ENCODE measurements at places on chromosomes 7 and 10. TPM values are rescaled to one million over a fixed set of nuclear protein-coding genes. Genes with fewer than 3 reads are reported as not detected.
A peak's percentile ranks its signal among the peaks of the same experiment; 100 is the strongest.

The C10orf53 gene
- not detected for total RNA-seq

The MKI67 gene
- 110 TPM for total RNA-seq

The GARS1 gene
- total RNA-seq: 86.5 TPM

The PDAP1 gene
- total RNA-seq: 159 TPM

The SLC16A9 gene
- total RNA-seq: 19.3 TPM

The PPP1R17 gene
- not detected for total RNA-seq

The MBLAC1 gene
- 1.3 TPM for total RNA-seq

GRCh38 chr10:121514141-121514865, 83.9 kb downstream of the FGFR2 start:
- no peak overlapping the region for H3K27ac ChIP-seq
- DNase-seq: no peak
- no peaks in the 10 kb centered on the region for H3K27me3 ChIP-seq
- H3K36me3 ChIP-seq: peaks cover 70% of the 10 kb centered on the region

DNA sequence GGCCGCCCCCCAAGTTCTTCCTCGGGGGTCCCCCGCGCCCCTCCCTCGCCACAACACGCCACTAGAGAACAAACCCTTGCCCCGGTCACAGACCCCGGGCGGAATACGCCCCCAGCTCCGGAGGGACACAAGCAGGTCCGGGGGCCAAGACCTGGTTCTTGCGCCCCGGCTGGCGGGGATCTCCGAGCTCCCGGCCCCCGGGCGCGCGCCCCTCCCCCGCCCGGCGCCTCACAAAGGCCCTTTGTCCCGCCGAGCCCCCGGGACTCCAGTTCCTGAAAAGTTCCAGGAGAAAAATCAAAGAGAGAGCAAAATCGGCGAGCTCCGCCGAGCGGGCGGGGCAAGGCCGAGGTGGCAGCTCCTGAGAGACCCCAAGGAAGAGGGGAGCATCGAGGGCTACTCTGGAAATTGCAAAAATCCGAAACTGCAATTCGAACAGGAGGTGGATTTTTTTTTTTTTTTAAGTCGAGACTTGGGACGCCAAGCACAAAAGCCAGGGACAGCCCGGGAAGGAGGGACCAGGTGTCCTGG, 4.0 kb downstream of the TNRC18 start:
- H3K36me3 ChIP-seq: peaks cover 44% of the 10 kb centered on the region
- peaks cover 10% of the 10 kb centered on the region for H3K4me1 ChIP-seq
- H3K27me3 ChIP-seq: no peaks in the 10 kb centered on the region
- H3K4me3 ChIP-seq: peak overlapping the region; percentile 100
- peak; percentile 80 for DNase-seq

DNA sequence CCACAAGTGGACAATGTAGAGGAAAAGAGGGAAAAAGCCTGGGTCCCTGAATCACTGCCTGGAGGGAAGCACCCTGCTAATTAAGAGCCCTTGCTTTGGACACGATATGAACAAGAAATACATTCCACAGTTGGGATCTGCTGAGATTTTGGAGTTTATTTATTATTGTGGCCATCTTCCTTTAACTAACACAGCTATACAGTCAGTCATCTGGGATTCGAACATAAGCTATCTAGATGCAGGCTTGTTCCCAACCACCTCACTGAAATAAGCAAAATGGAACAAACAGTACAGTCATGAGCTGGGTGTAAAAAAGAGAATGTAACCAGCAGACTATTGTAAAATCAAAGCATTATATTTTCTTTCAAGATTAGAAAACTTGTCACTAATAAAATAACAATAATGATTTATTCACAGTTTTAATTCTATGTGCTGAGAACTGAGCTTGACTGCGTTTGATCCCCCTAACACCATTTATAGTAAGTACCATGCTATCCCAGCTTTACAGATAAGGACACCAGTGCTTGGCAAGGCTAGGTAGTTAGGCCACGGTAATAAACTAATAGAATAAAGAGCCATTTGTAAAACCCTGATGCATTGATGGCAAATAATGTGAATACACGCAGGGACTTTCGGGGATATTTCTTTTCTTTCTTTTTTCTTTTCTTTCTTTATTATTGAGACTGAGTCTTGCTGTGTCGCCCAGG, 223.8 kb upstream of the KLF6 start:
- no peaks in the 10 kb centered on the region for H3K27me3 ChIP-seq
- no peaks in the 10 kb centered on the region for H3K36me3 ChIP-seq
- peaks cover 11% of the 10 kb centered on the region for H3K4me1 ChIP-seq

- H3K36me3 ChIP-seq: peaks cover 50% of the 10 kb centered on the region
- no peak overlapping the region for H3K4me3 ChIP-seq
- DNase-seq: no peak
- no peak overlapping the region for H3K27ac ChIP-seq
- H3K27me3 ChIP-seq: no peaks in the 10 kb centered on the region
Observed at GRCh38 chr7:6430974-6431373, 16.8 kb downstream of the DAGLB start.

DNA sequence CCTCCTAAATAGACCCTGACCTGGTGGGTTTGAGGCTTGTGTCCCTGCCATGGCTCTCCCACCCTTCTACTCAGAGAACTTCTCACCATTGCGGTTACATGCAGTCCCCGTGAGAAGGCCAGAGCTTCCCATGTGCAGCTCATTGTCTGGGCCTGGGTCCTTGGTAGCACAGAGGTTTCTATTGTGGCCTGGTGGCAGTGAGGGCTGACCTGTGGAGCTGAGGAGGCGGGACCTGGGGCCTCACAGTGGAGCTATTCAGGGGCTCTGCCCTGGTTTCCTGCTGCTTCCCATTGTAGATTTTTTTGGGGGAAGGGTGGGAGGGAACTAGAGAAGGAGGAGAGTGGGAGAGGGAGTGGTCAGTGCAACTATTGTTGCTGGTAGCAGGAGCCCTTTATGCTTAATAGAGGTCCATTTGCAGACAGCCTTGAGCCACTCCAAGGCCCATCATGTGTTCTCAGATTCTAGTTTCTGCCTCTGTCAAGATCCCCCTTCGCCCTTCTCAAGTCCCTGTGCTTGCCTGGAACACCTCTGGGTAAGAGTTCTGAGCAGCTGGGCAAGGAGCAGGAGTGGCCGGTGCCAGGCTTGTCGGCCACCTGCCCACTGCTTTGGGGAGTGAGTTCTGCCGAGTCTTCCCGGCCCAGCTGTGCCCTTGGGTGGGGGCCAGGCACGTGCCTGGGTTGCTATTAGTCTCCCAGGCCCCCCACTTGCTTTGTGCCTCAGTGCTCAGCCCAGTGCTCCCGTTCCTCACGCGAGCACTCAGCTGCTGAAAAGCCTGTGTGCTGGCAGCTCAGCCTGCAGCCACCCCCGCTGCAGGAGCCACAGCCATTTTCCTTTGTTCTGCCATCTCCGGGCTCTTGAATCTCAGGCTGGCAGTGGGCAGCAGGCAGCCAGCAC, 10.7 kb downstream of the TSPAN14 start:
- peaks cover 27% of the 10 kb centered on the region for H3K4me1 ChIP-seq
- peak overlapping the region; percentile 99 for H3K27ac ChIP-seq
- H3K4me3 ChIP-seq: peak overlapping the region; percentile 51
- peaks cover 20% of the 10 kb centered on the region for H3K36me3 ChIP-seq
- H3K27me3 ChIP-seq: no peaks in the 10 kb centered on the region
- DNase-seq: peak; percentile 94

DNA sequence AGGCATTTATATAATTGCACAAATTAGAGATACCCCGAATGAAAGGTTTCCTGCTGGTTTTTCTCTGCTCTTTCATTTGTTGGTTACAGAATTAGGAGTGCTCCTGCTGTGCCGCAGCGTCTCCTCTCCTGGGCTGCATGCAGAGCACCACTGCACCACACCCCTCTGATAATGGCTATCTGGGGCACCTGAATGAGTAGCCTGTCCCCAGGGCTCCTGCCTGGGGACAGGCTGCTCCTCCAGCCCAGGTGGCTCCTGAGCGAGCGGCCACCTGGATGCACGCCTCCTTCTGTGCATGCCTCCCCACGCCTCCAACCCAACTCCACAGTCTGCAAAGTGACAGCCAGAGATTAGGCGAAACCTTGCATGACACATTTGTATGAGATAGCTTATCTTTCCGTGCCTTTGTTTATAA, 242.6 kb upstream of the FZD8 start:
- peaks cover 3% of the 10 kb centered on the region for H3K4me1 ChIP-seq
- H3K36me3 ChIP-seq: no peaks in the 10 kb centered on the region
- no peak overlapping the region for H3K27ac ChIP-seq
- H3K27me3 ChIP-seq: no peaks in the 10 kb centered on the region
- no peak overlapping the region for H3K4me3 ChIP-seq
- peak; percentile 86 for DNase-seq

GRCh38 chr10:20289070-20289828, 473.0 kb downstream of the PLXDC2 start:
- H3K4me3 ChIP-seq: no peak overlapping the region
- H3K4me1 ChIP-seq: no peaks in the 10 kb centered on the region
- H3K36me3 ChIP-seq: no peaks in the 10 kb centered on the region

GRCh38 chr10:122181876-122182275, 89.2 kb upstream of the BTBD16 start:
- DNase-seq: no peak
- H3K36me3 ChIP-seq: no peaks in the 10 kb centered on the region
- H3K27ac ChIP-seq: peak overlapping the region; percentile 64
- H3K4me1 ChIP-seq: peaks cover 23% of the 10 kb centered on the region
- no peak overlapping the region for H3K4me3 ChIP-seq

- H3K36me3 ChIP-seq: no peaks in the 10 kb centered on the region
- H3K4me1 ChIP-seq: no peaks in the 10 kb centered on the region
- H3K27ac ChIP-seq: no peak overlapping the region
- H3K27me3 ChIP-seq: no peaks in the 10 kb centered on the region
- DNase-seq: no peak
- H3K4me3 ChIP-seq: no peak overlapping the region
Observed at GRCh38 chr10:71598621-71599055, 120.9 kb downstream of the C10orf105 start.

- H3K4me1 ChIP-seq: peaks cover 3% of the 10 kb centered on the region
- H3K27me3 ChIP-seq: peaks cover 15% of the 10 kb centered on the region
- no peak overlapping the region for H3K27ac ChIP-seq
- DNase-seq: no peak
- H3K36me3 ChIP-seq: no peaks in the 10 kb centered on the region
Observed at GRCh38 chr7:132232406-132232805, 343.9 kb downstream of the PLXNA4 start.

DNA sequence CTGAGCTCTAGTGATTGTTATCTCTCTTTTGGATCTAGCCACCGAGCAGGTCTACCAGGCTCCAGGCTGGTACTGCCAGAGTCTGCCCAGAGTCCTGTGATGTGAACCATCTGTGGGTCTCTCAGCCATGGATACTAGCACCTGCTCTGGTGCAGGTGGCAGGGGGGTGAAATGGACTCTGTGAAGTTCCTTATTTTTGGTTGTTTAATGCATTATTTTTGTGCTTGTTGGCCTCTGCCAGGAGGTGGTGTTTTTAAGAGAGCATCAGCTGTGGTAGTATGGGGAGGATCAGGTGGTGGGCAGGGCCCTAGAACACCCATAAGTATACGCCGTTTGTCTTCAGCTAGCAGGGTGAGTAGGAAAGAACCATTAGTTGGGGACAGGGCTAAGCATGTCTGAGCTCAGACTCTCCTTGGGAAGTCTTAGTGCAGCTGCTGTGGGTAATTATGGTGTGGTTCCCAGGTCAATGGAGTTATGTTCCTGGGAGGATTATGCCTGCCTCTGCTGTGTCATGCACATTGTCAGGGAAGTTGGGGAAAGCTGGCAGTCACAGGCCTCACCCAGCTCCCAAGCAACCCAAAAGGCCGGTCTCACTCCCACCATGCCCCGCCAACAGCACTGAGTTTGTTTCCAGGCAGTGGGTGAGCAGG, 81.8 kb downstream of the NPSR1 start:
- no peaks in the 10 kb centered on the region for H3K4me1 ChIP-seq
- no peaks in the 10 kb centered on the region for H3K36me3 ChIP-seq
- no peaks in the 10 kb centered on the region for H3K27me3 ChIP-seq
- no peak overlapping the region for H3K4me3 ChIP-seq

- H3K4me3 ChIP-seq: no peak overlapping the region
- H3K27ac ChIP-seq: no peak overlapping the region
- peak; percentile 43 for DNase-seq
- no peaks in the 10 kb centered on the region for H3K4me1 ChIP-seq
- H3K36me3 ChIP-seq: no peaks in the 10 kb centered on the region
Observed at GRCh38 chr10:47029181-47030009, 118.2 kb downstream of the PTPN20 start.

GRCh38 chr7:84368122-84368521, 173.5 kb upstream of the SEMA3A start:
- no peaks in the 10 kb centered on the region for H3K4me1 ChIP-seq
- no peak overlapping the region for H3K27ac ChIP-seq
- no peaks in the 10 kb centered on the region for H3K27me3 ChIP-seq

GRCh38 chr10:73910764-73911552, at the start of gene PLAU:
Gene PLAU (plus strand): TSS chr10:73911132. CDS start chr10:73911556, 424 bp downstream.
- DNase-seq: peak; percentile 91
- H3K27me3 ChIP-seq: peaks cover 43% of the 10 kb centered on the region
- H3K4me1 ChIP-seq: peaks cover 8% of the 10 kb centered on the region
- H3K4me3 ChIP-seq: peak within 1 kb of the TSS; percentile 85

- H3K36me3 ChIP-seq: no peaks in the 10 kb centered on the region
- no peaks in the 10 kb centered on the region for H3K4me1 ChIP-seq
- H3K27ac ChIP-seq: no peak overlapping the region
- no peaks in the 10 kb centered on the region for H3K27me3 ChIP-seq
- H3K4me3 ChIP-seq: no peak overlapping the region
Observed at GRCh38 chr10:42574336-42574735, 64.0 kb downstream of the ZNF33B start.

- H3K4me1 ChIP-seq: no peaks in the 10 kb centered on the region
- no peak for DNase-seq
- no peak overlapping the region for H3K4me3 ChIP-seq
- no peak overlapping the region for H3K27ac ChIP-seq
Observed at GRCh38 chr7:150854066-150855000, 2.0 kb downstream of the AOC1 start.

- no peak overlapping the region for H3K27ac ChIP-seq
- peaks cover 5% of the 10 kb centered on the region for H3K4me1 ChIP-seq
- DNase-seq: no peak
- no peaks in the 10 kb centered on the region for H3K36me3 ChIP-seq
- H3K27me3 ChIP-seq: no peaks in the 10 kb centered on the region
Observed at GRCh38 chr7:82593780-82594179, 150.2 kb upstream of the CACNA2D1 start.

DNA sequence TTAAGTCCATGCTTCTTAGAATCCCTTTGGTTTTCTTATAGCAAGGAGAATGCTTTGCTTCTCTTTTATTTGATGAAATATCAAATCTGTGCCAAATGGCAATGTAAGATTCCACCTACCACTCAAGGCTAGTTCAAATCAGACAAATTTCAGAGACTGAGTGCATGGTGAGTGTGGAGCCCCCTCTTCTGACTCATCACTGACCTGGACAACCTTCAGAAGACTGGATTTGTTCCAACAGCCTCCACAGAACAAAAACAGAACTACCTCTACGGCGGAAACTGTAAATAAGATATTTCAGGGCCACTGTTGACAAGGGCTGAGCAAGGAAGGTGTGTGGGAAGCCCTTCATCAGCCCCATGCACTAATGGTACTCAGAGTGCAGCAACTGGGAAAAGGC, 21.1 kb downstream of the NCAPG2 start:
- no peaks in the 10 kb centered on the region for H3K4me1 ChIP-seq
- H3K27ac ChIP-seq: no peak overlapping the region
- no peak for DNase-seq
- no peak overlapping the region for H3K4me3 ChIP-seq
